NB4 (cell line): ENCODE measurements at places on chromosomes 1 and 21.

GRCh38 chr1:28078680-28079626 lies 9.5 kb downstream of the EYA3 start:
- DNase-seq, result no peak

DNA sequence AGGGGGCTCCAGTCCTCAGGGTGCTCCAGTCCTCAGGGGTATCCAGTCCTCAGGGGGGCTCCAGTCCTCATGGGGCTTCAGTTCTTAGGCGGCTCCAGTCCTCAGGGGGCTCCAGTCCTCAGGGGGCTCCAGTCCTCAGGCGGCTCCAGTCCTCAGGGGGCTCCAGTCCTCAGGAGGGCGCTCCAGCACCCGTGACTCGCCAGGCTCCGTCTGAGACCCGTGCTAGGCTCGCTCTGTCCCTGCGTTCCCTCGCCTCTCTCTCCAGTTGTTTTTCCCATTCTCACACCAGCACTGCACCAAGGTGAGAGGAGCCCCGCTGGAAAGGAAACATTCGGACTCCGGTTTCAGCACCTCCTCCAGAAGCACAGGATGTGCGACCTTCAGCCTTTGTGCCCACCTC lies 9.4 kb upstream of the OR2M2 start:
- DNase-seq, result no peak

DNA sequence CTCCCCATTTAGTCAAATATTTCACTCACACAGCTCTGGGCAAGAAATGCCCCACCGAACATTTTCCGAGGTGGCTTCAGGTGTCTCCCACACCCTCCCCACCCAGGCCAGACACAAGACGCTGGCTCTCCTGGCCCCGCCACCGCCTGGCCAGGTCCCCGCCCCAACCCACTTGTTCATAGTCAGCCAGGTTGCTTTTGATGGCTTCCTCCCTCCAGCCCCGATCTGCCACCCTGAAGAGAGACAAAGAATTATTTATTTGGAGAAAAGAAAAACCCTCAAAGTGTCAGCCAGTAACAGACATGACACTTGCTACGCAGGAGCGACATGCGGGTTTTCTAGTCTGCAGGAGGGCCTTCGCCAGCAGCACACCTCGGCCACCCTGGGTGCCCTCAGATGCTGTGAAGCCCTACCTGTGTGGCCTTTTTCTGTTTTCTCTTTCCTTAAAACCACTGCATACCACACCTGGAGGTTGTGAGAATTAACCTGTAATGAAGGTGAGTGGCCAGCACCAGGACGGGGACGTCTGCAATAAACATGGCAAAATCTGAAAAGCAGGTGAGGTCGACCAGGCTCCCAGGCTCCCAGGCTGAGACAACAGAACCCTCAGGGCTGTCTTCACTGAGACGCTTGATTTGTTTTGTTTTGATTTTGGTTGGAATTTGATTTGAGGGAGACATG lies 27.2 kb downstream of the SSBP3 start:
- DNase-seq, result no peak

DNA sequence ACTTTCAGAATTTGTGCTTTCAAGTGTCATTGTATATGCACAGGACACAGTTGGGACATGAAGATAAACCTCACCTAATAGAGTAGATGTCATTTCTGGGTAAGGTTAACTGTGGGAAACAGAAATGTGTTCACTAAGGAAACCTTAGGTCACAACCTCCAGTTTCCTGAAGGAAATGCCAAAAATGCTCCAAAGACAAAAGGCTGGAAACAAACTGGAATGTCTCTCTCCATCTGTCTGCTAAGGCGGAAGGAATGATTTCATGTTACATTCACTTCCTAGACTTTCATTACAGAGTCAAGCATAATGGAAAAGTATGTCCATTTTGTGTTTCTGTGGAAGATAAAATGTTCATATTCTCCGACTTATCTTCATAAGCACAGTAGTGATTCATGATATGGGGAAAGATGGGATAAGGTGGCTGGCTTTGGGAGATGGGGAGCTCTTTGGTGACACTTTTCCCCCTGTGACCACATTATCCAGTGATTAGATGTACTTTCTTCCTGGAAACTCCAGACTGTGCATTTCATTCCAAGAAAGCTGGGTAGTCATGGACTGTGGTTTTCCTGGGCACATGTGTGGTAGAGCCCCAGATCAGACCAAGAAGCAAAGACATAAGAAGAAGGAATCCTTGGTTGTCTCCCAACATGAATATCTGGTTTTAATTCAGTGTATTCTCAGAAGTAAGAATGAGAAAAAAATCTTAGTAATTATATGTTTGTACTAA lies 5.7 kb downstream of the S1PR1 start:
- DNase-seq, result no peak

DNA sequence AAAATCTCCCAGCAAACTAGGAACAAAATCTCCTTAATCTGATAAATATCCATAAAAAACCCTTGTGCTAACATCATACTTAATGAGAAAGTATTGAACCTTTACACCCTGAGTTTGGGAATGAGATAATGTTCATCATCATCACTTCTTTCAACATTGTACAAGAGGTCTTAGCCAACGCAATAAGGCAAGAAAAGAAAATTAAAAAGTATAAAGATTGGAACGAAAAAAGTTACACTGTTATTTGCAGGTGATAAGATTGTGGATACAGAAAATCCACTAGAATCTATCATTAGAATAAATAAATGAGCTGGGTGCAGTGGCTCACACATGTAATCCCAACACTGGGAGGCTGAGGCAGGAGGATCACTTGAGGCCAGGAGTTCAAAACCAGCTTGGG lies 76.7 kb downstream of the UBR4 start:
- no peak for DNase-seq

DNA sequence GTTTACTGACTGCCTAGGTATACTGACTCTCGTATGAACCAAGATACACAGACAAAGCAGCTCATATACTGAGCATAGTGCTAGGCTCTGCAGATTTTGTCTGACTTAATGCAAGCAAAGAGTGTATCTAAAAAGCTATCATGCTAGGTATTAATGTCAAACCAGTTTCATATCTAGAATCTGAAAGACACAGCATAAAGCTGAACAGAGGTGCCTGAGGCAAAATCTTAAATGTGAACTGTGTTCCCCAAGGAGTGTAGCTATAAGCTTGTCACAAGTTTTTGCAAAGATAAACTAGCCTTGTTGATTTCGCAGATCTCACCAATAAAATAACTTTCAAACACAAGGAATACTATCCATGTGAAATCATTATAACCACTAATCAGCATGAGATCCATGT lies 18.1 kb downstream of the JAK1 start:
- no peak for DNase-seq

- DNase-seq, result no peak
These were observed 43.7 kb upstream of the CDC42BPA start for GRCh38 chr1:227362039-227362438.

- no peak for DNase-seq
These were observed 86.7 kb downstream of the FMN2 start for GRCh38 chr1:240178366-240178765.

- peak; percentile 92 for DNase-seq
These were observed at the start of gene DEGS1 for GRCh38 chr1:224182866-224183590. DEGS1 (plus strand) TSS chr1:224183240; CDS start chr1:224183337, 97 bp downstream.

GRCh38 chr1:157852476-157852875 lies 10.9 kb upstream of the CD5L start:
- DNase-seq, result no peak

DNA sequence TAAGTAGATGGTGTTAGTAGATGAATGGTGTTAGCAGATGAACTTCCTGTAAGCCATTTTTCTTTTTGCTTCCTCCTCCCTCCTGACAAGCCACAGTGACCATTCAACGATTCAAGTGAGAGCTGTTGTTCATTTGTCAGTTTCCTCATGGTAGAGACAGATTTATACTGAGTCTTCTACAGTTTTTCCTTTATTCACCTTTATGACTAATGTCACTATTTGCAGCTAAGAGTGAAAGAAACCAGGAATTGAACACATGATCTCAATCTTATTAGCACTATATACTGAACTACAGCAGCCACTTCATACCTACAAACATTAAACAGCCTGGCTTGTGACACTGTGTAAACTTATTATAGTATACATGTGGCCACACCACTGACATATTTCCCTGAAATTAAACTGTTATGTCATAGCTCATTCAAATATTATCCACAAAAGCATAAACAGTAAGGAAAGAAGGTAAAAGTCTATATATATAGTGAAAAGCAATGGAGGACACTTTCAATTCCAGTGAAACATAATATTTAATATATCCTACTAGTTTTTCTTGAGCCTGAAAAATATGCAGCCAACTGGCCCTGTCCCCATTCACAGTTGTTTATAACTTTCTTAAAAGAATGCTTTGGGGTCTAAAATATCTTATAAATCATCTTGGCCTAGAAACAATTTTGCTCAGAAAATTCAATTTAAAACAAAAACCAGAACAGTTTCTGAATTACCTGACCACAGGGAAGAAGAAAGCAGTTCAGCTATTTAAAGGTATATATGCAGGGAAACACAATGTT lies 566.9 kb upstream of the ZRANB2 start:
- no peak for DNase-seq

DNA sequence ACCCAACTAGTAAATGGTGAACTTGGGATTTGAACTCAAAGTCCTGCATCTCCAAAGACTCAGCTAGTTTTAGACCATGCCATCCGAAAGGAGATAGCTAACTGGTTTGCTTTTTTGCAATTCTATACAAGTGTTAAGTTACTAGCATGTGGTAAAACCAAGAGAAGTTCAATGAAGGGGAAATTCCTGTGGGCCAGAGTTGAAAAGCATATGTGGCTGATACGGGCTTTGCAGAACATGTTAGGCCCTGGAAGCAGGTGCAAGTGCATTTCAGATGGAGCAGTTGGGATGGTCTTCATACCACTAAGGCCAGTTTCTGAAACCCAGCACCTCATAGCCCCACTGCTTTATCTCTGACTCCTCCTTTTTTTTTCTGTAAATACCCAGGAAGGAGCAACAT lies 620.9 kb downstream of the PLPP3 start:
- no peak for DNase-seq

DNA sequence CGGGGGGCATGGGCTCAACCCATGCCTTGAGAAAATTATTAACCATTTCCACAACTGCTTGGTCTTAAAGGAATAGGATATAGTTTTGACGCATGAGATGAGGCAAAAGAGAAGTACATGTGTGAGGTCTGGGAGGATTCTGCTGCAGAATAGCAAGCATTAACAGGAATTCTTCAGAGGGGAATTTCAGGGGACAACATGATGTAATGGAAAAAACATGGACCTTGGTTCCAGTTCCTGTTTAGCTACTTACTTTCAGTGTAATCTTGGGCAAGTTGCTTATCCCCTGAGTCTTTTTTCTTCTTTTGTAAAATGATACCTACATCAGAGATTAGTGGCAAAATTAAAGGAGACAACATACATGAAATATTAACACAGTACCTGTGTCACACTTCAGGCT lies 85.6 kb downstream of the PRRX1 start:
- DNase-seq, result no peak

DNA sequence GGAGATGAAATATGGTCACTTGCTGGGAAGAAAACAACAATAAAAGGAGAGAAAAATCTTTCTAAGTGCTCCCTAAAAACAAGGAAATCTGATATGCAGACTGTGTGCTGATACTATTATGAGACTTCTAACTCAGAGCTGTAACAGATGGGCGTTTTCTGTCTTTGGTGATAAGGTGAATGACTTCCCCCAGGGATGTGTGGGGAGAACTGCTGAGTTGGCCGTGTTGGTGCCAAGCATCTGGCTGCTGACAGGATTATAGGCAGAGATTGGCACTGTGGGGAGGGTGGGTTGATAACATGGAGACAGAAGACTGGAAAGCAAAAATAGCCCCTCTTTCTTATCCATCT lies 438.5 kb upstream of the PLXNA2 start:
- DNase-seq, result no peak

GRCh38 chr1:24065304-24065703 lies 46.6 kb downstream of the MYOM3 start:
- no peak for DNase-seq

DNA sequence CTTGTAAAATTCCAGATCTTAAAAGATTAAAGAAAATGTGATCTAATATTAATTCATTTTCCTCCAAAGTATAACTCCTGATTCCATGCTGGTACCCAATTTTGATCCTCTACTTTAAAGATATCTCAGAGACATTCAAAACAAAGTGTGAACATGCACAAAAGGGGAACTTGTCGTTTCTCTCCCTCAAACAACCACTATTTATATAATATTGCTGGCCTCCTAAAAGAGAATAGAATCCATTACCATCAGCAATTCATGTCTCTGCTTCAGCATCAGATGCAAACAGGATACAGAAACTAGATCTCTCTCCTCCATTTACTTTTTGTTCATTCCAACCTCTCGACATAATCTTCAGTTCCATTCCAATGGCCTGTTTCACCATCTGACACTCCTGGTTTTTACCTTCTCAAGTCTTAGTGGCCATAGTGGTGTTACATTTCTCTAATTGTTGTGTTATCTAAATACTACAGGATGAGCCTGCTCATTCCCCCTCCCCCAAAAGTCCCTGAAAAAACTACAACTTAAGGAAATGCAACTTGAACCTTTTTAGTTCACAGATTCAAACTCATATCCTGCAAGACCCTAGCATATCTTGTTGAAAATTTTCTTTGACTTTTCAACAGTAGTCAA lies 4.1 kb downstream of the NRIP1 start:
- DNase-seq, result no peak

DNA sequence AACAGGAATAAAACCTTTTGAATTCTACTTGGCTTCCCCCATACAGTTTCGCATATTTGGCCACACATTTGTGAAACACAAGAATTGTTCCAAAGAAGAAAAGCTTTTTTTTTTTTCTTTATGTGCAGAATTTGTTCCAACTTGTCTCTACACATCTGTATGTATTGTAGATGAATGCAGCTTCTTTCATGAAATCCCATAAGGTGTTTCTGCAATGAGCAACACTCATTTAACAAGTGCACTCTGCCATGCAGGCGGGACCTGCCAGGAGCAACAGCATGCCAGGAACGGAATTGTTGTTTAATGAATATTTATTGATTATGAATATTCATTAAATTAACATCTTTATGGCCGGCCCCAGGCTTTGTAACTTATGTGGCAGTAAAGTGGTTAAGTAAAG lies 1075.0 kb downstream of the TTLL7 start:
- no peak for DNase-seq

DNA sequence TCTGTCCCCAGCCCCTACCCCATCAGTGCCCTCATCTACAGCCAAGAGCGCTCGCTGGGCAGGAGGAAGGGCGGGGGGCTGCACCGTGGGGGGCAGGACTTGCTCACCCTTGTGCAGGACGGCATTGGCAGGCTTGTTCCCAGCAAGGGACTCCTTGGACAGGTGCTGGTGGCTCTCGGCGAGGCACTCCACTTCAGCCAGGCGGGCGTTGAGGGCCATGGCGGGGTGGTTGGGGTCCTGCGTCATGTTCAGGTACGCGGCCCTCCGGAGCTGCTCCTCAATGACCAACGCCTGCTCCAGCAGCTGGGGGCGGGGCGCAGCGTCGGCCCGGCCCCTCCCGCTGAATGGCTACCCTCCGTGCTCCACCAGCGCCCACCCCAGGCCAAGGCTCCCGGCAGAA lies 64.0 kb downstream of the KCNAB2 start:
- no peak for DNase-seq

DNA sequence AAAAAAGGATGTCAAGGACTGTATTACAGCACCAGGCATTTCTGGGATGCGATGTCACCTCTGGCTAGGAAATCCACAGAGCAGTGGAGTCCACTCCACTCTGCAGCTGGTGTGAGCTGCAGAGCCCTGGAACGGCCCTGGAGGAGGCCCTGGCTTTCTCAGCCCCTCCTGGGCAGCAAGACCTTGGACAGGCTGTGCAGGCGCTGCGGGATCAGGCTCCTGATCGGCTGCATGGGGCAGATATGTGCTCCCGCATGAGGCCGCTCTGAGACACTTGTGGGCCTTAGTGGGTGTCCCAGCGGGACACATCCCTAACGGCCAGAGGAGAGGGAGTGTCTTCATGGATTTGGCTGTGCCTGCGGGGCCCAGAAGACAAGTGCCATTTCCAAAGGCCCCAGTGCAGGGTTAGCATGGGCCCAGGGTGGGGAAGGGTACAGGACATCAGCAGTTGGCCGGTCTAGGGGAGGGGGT lies 6.2 kb downstream of the DNMT3L start:
- DNase-seq, result no peak
